Epithelial cell of proximal tubule (primary cell): ENCODE measurements at places on chromosomes 6 and 20. TPM values are rescaled to one million over a fixed set of nuclear protein-coding genes. Genes with fewer than 3 reads are reported as not detected.

SOD2 gene
- 91.4 and 93.9 TPM in 2 replicates for total RNA-seq

- no peak for DNase-seq
Observed at GRCh38 chr20:26169506-26169905, 472.9 kb upstream of the ZNF337 start.

- no peak for DNase-seq
Observed at GRCh38 chr6:118712969-118713368, 61.6 kb upstream of the CEP85L start.

- DNase-seq = no peak
Observed at GRCh38 chr20:36861625-36861874, 14.4 kb upstream of the TLDC2 start.

HMGCLL1 gene
- total RNA-seq = 0.06 and 1.4 TPM in 2 replicates

DNA sequence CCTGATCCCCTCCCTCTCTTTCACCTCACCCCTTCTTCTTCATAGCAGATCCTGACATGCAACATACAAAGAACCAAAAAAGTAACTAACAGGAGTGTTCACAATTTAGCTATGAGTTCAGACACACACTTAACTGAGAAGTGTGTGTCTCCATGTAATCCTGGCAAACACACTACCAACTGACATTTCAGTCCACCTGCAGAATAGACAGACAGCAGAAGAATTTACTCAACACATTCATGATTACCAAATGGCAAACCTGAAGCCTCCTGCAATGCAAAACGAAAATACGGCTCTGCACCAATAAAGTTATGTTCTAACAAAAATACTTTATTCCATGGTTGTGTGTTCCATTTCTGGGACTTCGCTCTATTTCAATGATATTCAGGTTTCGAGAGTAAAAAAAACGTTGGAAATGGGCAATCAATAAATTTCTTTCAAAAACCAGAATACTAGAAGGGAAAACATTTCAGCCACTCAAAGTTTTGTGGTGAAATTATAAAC lies 2.6 kb downstream of the BACH2 start:
- no peak for DNase-seq

- no peak for DNase-seq
Observed at GRCh38 chr6:54288474-54288873, 19.8 kb upstream of the TINAG start.
